Skeletal muscle cell (primary cell): ENCODE measurements at places on chromosomes 3 and 15.

DNA sequence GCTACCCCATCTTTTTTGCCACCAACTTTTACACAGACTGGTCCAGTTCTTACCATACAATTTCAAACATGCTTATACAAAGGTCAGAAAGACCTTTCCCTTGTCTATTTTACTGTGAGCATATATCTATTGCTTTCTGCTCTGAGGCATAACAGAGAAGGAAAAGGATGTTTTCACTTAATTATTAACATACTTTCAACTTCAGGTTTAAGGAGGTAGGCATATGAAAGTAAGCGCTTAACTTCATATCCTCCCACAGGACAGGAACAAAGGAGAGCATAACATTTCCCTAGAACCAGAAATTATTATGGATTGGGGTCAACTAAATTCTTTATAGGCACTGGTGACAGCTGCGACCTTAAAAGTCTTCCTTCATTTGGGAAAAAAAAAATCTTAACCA lies 1.1 kb downstream of the MYEF2 start:
- DNase-seq, result no peak

- no peak for DNase-seq
Measured at GRCh38 chr3:86958534-86958933, 32.4 kb downstream of the VGLL3 start.

DNA sequence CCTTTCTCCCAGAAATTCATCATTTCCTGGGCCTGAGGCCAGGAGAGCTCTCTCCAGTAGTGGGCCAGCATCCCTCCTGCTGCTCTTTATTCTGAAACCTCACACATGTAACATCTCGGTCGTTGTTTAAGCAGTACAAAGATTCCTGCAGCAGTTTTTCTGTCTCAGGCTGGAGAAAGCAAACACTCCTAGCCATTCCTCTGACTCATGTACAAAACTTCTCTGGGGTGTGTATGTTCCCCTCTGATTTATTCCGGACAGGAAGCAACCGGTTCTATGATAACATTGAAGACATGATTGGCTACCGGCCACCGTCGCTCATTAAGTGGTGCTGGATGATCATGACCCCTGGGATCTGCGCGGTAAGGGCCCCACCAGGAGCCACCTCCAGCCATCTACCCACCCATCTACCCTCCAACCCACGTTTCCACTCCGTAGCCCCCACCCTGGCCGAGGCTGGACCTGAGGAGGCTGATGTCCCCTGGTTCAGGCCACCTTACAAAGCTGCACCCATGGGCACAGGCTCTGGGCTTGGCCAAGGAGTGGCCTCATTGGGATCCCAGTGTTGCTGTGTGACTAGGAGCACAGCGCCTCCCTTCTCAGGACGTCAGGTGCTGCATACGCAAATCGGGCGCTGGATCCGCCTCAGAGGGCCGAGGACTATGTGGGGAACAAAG lies 58.6 kb upstream of the SLC6A1 start:
- no peak for DNase-seq

DNA sequence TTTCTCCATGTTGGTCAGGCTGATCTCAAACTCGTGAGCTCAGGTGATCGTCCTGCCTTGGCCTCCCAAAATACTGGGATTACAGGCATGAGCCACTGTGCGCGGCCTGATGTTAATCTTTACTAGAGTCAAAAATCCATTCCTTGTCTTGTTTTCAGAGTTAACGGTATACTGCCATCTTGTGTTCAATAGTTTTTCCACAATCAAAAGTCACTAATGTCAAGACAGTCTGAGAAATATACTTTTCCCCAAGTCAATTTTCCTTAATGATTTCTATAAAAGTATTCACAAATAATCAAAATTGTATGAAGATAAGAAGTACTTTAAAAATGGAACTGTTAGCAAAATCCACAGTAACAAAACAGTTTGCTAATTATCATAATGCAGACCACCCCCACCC lies 8.5 kb downstream of the CRBN start:
- DNase-seq, result no peak

DNA sequence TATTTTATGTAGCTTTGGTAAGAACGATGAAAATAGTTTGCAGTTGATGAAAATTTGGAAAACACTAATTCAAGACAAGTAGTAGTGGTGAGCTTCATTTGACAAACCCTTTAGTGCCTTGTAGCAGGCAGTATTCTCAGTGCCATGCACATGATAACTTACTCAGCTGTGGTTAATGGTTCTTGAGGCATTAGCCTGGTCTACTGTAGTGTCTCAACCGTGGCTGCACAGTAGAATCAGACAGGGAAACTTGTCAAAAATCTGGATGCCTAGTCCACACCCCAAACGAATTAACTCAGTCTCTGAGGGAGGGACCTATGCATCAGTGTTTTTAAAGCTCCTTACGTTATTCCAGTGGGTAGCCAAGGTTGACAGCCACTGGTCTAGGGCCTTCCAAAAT lies 45.4 kb downstream of the PSMD6 start:
- no peak for DNase-seq

DNA sequence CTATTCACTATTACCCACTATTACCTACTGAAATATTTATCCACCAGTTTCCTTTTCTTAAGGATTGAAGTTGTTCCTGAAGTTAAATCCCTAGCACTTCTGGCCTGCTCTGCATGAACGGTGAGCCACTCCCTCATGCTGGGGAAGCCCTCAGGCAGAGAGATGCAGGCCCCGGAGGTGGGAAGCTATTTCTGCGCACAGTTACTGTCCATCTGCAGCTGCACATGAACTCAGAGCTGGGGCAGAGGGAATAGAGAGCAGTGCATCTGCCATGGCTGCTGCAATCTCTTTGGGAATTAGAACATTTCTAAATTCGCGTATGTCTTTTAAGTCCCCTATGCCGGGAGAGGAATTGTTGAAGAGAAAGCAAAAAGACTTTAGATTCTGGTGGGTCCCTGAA lies 6.3 kb upstream of the GALNT15 start:
- no peak for DNase-seq
